ENCODE measurements at places on chromosomes 3 and 15.

GRCh38 chr3:13975686-13976085 lies 95.8 kb upstream of the WNT7A start:
- DNase-seq = no peak

DNA sequence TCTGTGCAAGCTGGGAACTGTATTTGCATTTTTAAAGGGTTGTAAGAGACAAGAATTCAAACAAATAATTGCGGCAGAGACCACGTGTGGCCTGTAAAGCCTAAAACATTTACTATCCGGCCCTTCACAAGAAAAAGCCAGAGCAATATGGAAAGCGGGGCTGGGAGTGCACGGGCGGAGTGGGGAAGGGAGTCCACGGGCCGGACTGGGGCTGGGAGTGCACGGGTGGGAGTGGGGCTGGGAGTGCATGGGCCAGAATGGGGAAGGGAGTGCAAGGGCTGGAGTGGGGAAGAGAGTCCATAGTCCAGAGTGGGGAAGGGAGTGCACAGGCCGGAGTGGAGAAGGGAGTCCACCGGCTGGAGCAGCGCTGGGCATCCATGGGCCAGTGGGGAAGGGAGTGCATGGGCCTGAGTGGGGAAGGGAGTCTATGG lies 41.2 kb downstream of the KLF15 start:
- no peak for DNase-seq

GRCh38 chr3:107106316-107106715 lies 270.9 kb upstream of the CCDC54 start:
- no peak for DNase-seq

DNA sequence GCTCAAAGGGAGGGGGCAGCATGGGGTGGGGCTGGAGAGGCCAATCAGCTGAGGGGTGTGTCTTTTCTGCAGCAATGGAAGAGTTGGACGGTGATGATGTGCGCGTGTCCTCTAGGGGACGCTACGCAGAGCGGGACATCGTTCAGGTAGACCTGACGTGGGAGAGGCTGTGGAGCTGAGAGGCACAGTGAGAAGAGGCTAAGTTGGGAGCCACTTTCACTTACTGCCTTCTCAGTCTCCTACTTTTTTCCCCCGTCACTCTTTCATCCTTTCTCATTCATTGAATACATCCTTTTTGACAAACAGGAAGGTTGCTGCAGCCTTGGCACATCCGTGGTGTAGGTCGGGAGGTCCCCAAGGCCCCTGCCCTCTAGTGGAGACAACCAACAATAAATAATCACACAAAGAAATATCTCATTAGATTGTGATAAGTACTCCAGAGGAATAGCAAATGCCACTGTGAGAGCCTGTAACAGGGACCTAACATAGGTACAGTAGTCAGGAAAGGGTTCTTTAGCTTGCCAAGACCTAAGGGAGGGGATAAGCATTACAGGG lies 4.4 kb upstream of the BRPF1 start:
- no peak for DNase-seq

- DNase-seq = no peak
Measured at GRCh38 chr3:81910244-81910852, 148.9 kb upstream of the GBE1 start.

GRCh38 chr15:41930221-41930866 lies 36.5 kb upstream of the SPTBN5 start:
- no peak for DNase-seq

DNA sequence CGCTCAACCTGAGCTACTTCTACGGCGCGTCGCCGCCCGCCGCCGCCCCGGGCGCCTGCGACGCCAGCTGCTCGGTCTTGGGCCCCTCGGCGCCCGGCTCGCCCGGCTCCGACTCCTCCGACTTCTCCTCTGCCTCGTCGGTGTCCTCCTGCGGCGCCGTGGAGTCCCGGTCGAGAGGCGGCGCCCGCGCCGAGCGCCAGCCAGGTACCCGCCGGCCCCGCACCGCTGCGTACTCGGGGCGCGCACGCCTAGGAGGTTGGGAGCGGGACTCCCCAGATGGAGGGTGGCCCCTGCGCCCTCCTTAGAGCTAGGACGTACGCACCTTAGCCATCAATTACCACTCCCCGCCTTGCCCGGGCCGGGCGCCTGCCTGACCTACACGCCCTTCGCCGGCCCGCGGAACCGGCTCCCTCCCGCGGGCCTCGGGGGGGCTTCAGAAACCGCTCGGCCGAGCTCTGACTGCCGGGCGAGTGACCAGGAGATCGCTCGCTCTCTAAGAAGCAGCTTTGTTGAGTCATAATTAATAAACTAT lies 466 bp downstream of the NFKBIZ start:
- no peak for DNase-seq

DNA sequence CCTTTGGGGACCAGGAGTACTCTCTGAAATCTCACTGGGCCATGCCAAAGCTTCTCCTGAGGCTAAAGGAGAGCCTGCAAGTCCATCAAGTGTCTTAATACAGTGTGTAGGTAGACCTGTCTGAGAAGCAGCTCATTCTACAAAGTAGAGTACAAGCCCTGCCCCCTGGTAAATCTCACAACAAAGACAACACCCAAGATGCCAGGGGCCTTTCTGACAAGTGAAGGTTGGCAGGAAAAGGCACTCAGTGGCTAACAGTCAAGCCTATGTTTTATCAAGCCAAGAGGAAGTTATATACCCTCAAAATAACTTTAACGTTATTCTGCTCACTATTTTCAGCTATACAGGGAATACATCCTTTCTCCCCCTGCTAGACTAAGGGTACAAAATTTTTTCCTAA lies 58.3 kb downstream of the NMNAT3 start:
- DNase-seq = no peak

DNA sequence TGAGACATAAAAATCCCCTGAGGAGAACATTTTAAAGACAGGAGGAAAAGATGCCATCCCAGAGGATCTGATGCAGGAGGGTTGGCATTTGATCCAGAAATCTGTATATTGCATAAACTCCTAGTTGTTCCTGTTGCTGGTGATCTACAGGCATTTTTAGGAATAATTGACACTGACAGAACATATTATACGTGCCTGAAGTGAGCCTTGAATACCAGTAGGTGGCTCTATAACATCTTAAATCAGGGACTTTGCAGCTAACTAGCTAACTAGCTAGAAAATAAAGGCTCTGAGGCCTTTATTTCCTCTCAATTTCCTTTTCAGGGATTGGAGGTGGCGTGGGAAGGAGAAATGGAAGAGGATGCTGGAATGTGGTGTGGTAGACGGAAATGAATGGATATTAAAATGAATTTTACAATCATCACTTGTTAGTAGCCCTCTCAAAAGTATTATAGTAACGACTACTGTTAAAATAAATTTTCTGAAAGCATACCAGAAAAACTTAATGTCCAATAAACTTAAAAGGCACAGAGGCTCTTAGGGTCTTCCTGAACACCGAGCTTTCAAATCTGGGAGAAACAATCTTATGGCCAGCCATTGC lies 73.8 kb upstream of the ZBED2 start:
- DNase-seq = no peak

DNA sequence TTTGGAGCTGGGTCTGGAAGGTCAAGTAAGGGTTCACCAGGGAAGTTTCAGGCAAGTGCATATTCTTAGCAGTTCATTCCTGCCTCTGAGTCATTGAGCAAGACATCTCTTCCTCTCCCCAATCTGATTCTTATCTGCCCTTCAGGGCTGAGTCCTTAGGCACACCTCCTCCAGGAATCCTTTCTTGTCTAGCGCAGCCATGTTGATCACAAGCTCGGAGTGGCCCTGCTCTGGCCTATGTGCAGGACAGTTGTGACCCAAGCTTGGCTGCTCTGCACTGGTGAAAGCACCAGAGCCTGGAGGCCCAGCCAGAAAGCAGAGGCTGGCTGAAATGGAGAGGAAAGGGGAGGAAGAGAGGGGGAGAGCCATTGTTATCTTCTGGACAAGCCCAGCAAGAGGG lies 30.9 kb upstream of the MRPS22 start:
- no peak for DNase-seq

GRCh38 chr3:113758389-113759024 lies 11.7 kb downstream of the ATP6V1A start:
- no peak for DNase-seq

DNA sequence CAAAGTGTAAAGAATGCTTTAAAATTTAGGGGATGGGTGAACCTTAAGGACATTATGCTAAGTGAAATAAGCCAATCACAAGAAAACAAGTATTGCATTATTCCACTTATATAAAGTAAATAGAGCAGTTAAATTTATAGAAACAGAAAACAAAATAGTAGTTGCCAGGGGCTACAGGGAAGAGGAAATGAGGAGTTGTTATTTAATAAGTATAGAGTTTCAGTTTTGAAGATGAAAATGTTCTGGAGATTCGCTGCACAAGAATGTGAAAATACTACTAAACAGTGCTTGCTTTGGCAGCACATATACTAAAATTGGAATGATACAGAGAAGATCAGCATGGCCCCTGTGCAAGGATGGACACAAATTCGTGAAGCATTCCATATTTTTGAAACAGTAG lies 32.0 kb downstream of the DNAH12 start:
- no peak for DNase-seq

DNA sequence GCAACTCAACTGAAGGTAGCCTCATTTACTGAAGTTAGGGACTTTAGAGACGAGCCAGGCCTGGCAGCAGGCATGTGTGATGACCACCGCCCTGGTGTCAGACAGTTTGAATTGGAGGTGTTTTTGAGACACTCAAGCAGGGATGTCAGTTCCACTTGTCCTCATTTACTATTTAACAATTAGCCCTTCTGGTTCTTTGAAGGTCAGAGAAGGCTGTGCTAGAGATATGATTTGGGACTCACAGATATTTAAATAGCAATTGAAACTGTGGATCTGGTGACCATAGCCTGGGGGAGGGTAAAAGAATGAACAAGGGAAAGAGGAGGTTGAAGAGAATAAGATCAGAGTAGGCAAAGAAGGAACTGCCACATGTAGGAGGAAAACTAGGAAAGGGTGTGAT lies 74.6 kb downstream of the REC114 start:
- DNase-seq = no peak

- no peak for DNase-seq
Measured at GRCh38 chr3:62586356-62586755, 213.0 kb upstream of the FEZF2 start.

GRCh38 chr3:7436542-7436941 lies 575.6 kb downstream of the GRM7 start:
- DNase-seq = no peak

DNA sequence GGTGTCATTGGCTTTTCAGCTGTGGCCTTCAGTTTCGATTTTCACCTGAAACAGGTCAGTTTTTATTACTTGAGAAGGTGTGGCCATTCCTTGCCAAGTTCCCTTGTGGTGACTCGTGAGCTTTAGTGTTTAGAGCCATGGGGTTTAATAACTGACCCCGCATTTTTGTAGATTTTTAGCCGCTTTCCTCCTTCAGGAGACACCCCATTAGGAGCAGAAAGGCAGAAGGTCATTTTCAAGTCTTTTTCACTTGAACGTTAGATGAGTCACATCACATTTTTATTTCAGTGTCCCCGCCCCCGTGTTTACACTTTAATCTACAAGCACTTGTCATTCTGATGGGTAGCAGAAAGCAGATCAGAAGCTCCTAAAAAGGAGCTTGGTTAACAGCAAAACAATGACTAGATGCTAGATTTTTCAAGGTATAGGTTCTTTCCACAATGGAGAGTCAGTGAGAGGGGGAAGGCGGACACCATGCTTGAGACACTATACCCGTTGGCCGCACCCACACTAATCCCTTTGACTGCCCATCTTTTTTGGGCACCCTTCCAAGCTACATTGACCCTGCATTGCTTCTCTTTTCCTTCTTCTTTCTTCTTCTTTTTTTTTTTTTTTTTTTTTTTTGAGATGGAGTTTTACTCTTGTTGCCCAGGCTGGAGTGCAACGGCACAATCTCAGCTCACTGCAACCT lies 132.7 kb downstream of the GHSR start:
- DNase-seq = no peak
